ENCODE measurements at places on chromosomes 1 and 21. TPM values are rescaled to one million over a fixed set of nuclear protein-coding genes. Genes with fewer than 3 reads are reported as not detected.

The PERM1 gene
- not detected for total RNA-seq

The CDC14A gene
- 1.5 TPM for total RNA-seq

The DENND2C gene
- total RNA-seq = 40.0 TPM

The PPM1J gene
- total RNA-seq = 2.8 TPM
